Stimulated activated CD8-positive, alpha-beta memory T cell treated with anti-CD3 and anti-CD28 coated beads, Interleukin-4, amount 100 ng/mL, for 1 hour (primary cell): ENCODE measurements at places on chromosomes 1 and 21.

DNA sequence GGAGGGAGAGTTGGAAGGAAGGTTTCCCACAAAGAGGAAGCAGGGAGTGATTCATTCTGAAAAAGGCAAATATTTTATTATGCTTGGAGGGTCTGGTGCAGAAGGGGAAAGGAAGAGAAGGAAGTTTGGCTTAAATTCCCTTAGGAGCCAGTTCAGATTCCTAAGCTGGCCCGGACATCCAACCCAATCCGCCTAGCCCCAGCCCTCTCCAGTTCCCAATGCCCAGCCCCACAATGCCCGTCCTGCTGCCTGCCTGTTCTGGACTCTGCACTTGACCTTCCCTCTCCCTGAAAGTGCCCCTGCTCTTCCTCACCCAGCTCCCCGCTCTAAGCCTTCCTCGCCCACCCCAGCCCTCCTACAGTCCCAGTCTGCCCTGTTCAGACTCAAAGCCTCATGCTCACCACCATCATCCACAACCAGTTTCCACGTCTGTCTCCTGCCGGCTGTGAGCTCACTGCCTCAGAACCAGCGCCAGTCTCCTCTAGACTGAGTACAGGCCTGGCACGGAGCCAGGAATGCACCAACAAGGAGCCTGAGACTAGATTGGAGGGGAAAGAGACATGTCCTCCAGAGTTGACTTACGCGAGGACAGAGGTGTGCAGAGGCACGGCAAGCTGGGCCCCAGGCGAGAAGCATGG, 18.9 kb downstream of the CAPN2 start:
- DNase-seq, result no peak

DNA sequence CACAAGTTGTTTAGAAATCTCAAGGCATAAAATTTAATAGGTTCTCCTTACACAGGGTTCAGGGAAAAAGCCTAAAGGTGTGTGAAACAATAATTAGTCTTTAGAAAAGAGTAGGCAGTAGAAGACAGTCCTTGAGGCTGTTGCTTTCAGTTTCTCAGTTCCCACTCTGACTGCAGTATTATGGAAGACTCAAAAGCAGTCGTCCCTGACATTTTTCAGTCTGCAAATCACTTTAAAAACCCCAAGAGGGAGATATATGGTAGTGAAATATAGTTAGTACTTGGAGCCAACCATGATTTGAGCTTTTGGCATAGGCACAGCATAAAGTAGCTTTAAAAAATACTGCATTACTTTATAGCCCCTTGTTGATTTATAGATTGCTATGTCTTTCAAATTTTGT, 299.7 kb downstream of the OLFM3 start:
- DNase-seq, result no peak

DNA sequence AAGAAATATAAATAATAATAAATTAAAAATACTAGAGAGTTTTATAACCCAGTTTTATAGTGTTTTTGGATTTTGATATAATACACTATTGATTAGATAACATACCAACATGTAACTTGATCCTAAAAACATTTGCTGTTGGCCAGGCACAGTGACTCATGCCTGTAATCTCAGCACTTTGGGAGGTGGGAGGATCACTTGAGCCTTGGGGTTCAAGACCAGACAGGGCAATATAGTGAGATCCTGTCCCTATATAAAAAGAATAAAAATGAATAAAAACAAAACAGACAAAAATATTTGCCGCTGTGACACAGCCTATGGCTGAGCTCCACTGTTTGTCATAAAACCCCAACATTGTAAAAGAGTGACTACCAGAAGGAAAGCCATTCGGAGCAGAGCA, 26.1 kb downstream of the VPS13D start:
- no peak for DNase-seq

DNA sequence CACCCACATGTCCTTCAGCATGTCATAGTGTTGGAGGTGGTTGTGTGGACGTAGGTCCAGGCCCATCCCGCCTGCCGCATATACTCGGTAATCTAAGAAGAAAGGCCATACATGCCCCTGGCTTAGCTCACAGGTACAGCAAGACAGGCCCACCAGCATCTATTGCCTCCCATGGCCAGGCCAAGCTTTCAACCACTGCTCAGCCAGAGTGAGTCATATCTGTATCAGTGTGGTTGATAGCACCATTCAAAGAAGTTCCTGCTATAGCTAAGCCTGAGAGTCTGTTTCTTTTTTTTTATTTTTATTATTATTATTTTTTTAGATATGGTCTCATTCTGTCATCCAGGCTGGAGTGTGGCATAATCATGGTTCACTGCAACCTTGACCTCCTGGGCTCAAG, 17.0 kb downstream of the KLHDC8A start:
- DNase-seq, result no peak

GRCh38 chr1:156522443-156522970, 21.9 kb upstream of the MEF2D start:
- DNase-seq, result no peak

DNA sequence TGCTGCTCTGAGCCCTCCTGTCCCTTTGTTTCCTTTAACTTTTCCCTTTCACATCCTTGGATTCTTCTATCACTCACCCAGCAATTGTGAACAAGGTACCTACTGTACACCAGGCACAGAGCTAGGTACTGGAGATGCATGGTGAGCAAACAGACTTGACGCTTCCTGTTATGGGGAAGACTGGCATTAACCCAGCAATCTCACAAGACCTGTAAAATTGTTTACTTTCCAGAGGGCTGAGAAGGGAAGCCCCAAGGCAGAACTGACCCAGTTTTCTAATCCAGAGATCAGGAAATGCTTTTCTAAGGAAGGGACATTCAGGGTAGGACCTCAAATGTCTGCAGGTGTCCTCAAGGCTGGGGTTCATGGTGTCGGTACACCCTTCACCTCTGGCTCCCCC, 171.6 kb upstream of the KAZN start:
- no peak for DNase-seq

- DNase-seq, result no peak
Measured at GRCh38 chr1:3327936-3328590, 126.4 kb upstream of the ARHGEF16 start.

DNA sequence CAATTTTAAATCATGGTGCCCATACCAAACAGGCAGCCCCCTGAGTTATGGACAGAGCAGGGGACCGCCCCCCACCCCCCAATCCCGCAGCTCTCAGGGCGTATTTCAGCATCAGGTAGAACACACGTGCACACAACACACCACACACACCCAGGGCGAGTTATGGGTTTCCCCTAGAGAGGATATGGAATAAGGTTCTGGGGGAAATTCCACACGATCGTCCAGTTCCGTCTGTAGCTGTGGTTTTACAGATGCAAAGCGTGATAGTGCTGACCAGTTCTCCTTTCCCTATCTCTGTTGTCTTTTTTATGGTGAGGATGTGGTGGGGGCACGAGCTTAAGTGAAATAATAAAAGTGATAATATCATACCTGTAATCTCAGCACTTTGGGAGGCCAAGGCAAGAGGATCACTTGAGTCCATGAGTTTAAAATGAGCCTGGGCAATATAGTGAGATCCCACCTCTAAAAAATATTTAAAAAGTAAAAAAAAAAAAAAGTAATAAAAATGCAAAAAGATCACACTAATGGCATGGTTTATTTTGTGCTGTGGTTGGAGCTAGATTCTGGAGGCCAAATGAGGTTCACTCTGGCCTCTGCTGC, 25.1 kb downstream of the C2CD2 start:
- no peak for DNase-seq

DNA sequence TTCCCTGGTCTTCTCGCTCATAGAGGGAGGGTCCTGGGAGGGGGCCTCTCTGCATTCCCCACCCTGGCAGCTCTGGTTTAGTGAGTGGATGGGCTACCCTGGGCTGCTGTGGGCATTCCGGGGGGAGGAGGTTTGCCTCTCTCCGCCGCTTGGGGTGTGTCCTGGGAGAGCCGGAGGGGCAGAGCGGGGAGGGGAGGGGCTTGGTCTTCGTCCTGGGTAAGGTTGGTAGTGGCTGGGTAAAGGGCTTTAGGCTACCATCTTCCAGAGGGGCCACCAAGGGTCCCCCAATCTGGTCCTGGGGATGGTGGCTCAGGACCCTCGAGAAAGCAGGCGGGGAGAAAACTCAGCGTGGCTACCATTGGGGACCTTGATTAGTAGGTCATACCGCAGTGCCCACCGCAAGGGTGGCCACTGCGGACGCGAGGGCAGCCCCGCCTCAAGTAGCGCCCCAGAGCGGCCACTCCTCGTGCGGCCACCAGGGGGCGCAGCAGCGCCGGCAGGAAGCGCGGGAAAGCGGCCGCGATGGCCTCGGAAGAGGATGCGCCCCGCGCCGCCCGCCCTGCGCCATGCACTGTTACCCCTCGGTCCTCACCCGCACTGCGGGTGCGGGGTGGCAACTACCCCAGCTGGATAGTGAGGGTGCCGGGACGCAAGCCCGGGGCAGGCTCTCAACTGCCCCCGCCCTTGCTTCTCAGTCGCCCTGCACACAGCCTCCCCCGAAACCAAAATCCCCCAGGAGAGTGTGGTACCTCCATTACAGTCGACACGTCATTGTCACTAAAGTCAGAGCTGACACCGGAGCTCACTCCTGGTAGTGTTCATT, 44.1 kb upstream of the SLC25A33 start:
- peak; percentile 14 for DNase-seq

GRCh38 chr1:39609618-39610331, 29.7 kb downstream of the HEYL start:
- DNase-seq, result peak; percentile 59

DNA sequence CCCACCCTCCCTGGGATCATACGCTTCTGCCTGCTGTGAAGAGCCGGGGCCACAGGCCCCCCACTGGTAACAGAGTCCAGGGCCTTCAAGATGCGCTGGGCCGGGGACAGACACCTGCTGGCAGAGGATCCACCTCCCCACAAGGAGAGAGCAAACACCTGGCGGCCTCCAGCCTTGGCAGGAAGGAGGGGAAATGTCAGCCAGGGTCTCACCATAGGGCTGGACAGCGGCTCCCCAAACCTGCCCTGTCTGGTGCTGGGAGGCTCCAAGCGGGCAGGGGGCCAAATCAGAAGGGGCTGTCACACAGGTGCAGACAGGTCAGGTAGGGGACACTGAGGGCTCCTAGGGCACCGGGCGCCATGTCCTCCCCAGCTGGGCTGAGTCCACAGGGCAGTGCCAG, 58.9 kb downstream of the KCNAB2 start:
- no peak for DNase-seq

- DNase-seq, result no peak
Measured at GRCh38 chr1:197519741-197520334, 251.8 kb downstream of the CRB1 start.

DNA sequence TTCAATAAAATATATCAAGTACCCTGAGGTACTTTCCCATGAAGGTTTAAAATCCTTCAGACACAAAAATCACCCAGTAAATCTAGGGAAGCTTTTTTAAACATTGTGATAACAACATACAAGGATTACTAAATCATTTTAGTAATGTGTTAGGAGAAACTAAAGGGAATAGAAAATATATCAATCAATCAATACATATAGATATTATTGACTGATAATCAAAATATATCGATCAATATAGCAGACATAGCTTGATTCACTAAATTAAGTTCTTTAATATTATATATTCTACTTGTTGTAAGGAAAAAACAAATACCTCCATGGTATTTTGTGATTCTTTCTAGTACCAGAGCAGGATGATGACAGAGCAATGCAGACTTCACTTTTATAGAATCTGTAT, 35.2 kb downstream of the MAP3K21 start:
- DNase-seq, result no peak

GRCh38 chr1:4756851-4757580, 102.6 kb downstream of the AJAP1 start:
- no peak for DNase-seq

- DNase-seq, result no peak
Measured at GRCh38 chr21:43808832-43809251, 19.5 kb downstream of the RRP1 start.

DNA sequence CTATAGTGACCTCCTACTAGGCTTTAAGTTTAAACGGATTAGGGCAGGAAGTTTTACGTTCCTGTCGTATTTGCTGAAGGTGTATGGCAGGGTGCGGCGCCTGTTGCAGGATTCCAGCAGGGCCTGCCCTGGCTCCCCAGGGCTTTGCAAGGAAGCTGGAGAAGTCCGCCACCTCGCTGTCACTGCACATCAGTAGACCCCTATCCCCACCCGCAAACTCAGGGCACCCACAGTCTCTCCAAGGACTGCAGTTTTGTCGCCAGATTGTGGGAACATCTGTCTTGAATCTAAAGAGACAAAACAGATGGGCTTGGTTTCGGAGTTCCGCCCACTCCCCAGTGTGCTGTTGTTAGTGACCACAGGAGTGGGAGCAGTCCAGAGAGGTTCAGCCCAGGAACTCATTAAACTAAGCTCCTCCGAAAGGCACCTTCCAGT, 110.8 kb downstream of the CDC7 start:
- DNase-seq, result no peak
